ENCODE measurements at places on chromosomes 1 and 21.

DNA sequence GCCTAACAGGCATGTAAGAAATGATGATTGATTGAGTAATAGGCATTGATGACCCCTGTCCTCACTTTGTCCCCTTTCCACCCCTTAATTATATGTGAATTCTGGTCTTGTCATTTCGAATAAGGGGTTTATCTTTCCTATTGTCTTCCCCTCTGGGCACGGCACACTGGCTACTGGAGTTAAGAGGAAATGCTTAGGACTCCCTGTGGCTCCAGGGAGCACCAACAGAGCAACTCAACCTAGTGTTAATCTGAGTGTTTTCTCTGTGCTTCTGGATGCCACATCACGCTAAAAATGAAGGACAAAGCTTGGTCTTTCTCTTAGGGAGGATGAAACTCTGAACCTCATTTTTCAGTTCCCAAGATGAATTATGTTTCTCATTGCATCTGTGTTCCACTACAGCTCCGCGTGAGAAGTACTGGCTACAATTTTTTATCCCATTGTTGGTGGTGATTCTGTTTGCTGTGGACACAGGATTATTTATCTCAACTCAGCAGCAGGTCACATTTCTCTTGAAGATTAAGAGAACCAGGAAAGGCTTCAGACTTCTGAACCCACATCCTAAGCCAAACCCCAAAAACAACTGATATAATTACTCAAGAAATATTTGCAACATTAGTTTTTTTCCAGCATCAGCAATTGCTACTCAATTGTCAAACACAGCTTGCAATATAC is 5.3 kb downstream of the FCER1A start:
- DNase-seq: no peak

DNA sequence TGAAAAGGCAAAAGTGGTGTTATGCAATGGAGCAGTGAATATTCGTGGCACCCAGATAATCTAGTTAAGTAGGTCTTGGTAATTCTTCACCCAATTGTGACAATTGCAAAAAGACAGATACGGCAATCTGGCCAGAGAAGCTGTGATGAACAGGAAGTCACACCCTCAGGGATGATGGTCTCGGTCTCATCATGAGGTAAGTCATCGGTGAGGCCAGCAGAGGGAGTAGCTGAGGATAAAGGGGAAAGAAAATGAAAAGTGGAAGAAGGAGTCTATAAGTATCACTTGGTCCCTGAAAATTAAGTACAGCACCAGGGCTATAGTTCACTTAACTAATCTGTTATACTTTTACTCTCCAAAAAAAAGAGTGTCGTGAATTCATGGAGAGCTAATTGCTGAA is 258.8 kb upstream of the NCAM2 start:
- DNase-seq: no peak

DNA sequence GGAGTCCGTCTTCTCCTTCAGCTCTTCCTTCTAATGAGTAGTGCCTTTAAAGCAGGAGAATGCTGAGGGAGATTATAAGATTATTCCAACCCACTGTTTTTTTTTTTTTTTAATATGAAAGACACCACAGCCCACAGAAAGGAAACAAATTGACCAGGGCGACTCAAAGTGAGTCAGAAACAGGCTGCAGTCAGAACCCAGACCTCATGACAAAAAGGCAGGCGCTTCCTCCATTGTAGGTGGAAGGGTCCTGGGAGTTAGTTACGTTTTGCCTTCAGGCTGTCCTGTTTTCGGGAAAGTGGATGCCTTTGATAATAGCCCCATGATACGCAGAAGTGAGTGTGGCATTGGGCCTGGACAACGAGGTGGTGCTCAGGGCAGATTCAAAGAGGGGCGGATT is 21.0 kb downstream of the PLXNA2 start:
- DNase-seq: no peak

- DNase-seq: no peak
Observed at GRCh38 chr1:24939040-24939674, 9.1 kb upstream of the RUNX3 start.

- DNase-seq: no peak
Observed at GRCh38 chr1:84669831-84670230, 20.4 kb downstream of the SSX2IP start.

DNA sequence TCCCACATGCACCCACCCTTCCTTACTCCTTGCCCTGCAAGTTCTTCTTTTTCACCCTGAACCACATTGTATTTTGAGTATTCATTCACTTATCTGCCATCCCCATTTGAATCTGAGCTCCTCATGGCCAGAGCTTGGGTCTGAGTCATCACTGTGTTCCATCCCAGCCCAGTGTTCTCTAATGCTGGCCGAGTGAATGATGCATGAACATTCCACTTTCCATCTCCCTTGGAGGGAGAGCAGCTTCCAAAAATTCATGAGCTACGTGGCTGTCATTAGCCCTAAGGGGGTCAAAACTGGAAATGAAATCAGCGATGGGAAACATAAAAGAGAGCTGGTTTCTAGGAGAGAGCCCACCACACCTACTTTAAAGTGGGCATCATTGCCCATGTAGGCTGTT is 187.0 kb upstream of the USP24 start:
- DNase-seq: no peak
